ENCODE measurements at places on chromosomes 11 and 22.
A peak's percentile ranks its signal among the peaks of the same experiment; 100 is the strongest.

GRCh38 chr22:50738649-50739227, 734 bp downstream of the ACR start:
- DNase-seq, result no peak

- DNase-seq, result peak; percentile 96
These were observed 78.5 kb downstream of the TRAF6 start for GRCh38 chr11:36431429-36432092.

DNA sequence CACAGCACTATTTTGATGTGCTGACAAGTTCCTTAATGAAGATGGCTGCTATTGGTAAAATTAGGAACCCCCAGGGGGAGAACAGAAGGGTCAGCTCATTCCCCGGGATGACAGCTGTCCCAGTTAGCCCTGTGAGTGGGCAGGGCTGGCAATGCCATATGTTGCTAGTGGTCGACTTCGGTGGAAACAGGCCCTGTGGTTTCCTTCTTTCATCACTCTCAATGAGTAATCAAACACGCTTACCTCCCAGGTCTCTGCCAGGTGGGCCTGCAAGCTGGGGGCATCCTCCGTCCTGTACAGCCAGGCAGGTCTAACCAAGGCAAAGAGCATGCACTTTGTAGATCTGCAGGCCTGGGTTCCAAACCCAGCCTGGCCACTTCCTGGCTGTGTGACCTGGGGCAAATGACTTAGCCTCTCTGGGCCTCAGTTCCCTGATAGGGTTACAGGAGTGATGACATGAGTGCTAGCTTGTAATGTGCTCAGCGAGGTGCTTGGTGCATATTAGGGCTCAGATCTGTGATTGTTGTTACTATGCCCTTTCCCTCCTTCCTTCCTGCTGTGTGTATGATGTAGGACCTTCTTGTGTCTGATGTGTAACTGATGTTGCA, 85.2 kb downstream of the TSPAN18 start:
- DNase-seq, result no peak

GRCh38 chr11:70521475-70522308, 123.4 kb downstream of the CTTN start:
- no peak for DNase-seq

- DNase-seq, result no peak
These were observed 2.2 kb downstream of the SLC35C1 start for GRCh38 chr11:45806937-45807791.

GRCh38 chr22:36608987-36609386, 80.0 kb upstream of the EIF3D start:
- DNase-seq, result no peak

GRCh38 chr11:61925736-61926135, 8.4 kb upstream of the RAB3IL1 start:
- DNase-seq, result no peak

DNA sequence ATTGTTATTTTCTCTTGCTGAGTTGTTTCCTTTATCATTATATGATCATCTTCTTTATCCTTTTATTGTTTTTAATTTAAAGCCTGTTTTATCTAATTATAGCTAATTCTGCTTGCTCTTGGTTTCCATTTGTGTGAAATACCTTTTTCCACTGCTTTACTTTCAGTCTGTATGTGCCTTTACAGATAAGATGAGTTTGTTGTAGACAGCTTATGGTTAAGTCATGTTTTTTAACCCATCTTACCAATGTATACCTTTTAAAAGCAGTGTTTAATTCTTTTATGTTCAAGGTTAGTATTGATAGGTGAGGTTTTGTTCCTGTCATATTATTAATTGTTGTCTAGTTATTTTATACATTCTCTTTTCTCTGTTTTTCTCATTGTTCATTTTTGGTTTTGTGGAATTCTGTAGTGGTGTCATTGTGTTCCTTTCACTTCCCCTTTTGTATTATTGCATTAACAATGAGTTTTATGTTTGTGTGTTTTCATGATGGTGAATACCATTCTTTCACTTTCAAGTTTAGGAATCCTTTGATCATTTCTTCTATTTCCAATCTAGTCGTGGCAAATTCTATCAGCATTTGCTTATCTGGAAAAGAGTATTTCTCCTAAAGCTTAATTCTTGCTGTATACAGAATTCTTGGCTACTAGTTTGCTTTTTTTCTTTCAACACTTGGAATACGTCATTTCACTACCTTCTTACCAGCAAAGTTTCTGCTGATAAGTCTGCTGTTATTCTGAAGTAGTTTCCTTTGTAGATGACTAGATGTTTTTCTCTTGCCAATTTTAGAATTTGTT, 21.8 kb downstream of the OR5AN1 start:
- no peak for DNase-seq

DNA sequence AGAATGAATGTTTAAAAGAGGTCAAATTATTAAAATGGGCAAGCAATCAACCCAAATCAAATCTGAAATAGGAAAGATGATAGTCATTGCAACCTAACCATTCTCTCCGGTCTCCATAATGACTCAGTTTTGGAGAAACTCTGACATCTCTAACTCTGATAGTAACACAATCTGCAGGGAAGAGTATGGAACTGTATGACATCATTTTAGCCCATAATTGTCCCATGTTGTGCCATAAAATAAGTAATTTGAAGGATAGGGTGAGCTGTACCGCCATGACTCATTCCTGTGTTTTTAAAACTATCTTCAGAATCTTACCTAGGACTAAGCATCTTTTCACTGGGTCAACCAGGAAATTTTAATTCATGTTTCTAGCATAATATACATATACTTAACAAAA, 350.8 kb downstream of the DLG2 start:
- no peak for DNase-seq

DNA sequence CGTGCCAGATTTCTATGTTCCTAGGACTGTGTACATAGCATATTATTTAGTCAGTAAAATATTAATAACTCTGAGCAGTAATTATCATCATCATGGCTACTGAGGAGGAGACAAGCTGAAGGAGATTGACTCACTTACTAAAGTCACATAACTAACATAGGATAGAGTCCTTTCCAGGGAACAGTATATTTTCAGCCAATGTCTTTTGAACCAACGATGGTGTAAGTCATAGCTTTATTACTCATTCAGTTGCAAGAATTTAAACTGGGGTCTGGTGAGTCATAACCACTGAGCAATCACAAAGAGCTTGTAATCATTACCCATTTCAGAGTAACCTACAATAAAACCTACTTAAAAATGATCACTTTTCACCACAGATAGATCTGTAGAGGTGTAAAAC, 1564.8 kb upstream of the TENM4 start:
- DNase-seq, result peak; percentile 74

- DNase-seq, result no peak
These were observed 13.6 kb downstream of the BLID start for GRCh38 chr11:122102426-122102825.

GRCh38 chr22:39718206-39718605, 147.7 kb downstream of the CACNA1I start:
- no peak for DNase-seq

DNA sequence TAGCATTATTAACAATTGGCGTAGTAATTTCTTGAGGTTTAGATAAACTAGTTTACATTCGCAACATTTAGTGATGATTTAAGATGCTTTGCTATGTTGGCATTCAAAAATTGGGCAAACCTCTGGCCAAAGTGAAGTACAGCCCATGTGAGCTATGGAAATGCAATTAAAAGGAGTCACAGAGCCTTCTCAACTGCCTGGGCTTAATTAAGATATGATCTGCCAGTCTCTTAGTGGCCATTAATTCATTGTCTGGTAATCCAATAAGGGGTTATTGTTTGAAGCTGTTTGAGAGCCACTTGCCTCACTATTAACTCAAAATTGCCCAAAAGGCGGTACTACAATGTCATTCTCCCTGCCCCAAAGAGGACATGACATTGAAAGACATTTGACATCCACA, 608.9 kb downstream of the NTM start:
- no peak for DNase-seq

- no peak for DNase-seq
These were observed 53.1 kb downstream of the WNT7B start for GRCh38 chr22:45923835-45924234.

GRCh38 chr11:69512136-69512535, 30.7 kb downstream of the LINC01488 start:
- no peak for DNase-seq

DNA sequence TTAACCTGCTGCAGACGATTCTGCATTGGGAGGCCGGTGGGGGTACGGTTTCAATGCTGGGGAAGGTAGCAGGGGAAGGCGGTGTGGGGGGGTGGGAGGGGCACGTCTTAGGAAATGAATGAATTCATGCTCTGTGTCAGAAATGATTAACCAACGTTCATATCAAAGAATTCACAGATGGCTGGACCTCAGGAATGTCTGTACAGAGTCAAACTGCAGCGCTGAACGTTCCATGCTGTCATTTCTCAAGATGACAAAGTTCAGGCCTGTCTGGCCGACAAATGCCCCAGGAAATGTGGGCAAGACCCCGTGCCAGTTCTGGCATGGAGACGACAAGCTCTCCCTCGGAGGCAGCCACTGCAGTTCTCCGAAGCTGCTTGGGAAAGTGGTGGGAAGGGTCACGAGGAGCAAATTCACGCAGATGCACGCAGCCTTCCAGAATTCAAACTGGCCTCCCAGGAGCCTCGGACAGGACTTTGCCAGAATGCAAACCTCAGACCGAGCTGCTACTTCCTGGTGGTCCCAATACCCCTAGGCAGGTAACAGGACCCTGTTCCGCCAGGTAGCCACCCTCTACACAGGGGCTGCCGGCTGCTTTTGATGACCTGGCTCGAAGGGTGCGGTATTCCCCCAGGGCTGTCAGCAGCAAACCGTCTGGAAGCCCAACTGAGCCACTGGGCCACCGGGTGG, 81.5 kb downstream of the TRMU start:
- DNase-seq, result peak; percentile 69

- peak; percentile 93 for DNase-seq
These were observed 16.2 kb upstream of the ME3 start for GRCh38 chr11:86688398-86689179.

DNA sequence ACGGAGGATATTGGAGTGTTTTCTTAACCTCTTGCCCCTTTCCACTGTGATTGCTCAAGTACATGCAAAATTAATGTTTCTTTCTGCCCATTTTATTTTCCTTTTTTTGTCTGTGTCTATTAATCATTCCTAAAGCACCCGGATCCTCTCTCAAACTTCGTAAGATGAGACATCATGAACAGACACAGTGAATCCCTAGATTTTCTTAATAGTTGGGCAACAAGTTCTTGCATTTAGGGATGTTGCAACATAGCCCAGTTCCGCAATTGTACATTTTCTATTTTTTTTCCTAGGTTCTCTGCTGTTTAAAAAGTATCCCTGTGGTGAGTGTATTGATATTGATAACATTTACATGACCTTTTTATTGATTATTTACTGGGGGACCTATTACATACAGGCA, 2.9 kb downstream of the FAM111A start:
- DNase-seq, result peak; percentile 85

GRCh38 chr11:19676475-19677380, 35.9 kb upstream of the NAV2 start:
- no peak for DNase-seq

GRCh38 chr11:134131628-134132244, 62.9 kb downstream of the JAM3 start:
- no peak for DNase-seq

DNA sequence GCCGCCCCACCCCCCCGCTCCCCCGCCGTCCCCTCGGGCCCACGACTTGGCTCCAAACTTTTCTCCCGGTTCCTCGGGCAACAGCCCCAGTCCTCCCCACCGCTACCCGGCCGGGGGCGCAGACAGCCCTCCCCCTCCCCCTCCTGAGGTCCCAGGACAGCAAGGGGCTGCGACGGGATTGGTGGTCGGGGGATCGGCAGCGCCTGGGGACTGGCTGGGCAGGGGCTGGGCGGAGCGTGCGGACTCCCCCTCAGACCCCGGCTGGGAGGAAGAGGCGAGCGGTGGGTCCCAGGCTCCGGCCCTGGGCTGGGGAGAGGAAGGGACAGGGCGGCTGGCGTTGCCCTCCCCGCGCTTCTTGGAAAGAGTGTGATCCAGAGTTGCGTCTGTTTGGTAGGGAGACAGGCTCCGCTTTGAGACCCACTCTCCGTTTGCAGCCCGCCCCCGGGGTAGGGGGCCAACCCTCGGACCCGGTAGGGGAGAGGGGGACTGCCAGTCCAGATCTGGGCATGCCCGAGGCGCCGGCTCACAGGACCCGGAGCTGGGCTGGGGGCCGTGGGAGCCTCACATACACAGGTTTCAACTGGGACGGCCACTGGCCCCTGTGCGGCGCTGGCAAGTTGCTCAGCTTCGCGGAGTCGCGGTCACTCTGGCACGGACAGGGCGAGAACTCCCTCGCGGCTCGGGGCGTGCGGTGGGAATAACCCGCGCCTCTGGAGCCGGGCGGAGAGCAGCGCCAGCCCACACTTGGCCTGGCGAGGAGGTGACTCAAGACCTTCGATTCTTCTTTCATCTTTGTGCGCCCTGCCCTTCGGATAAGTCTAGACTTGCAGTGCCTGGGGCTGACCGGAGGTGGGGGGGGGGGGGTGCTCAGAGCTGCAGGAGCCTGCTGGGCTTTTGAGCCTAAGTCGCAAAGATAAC, 999 bp downstream of the TSKU start:
- DNase-seq, result peak; percentile 71

DNA sequence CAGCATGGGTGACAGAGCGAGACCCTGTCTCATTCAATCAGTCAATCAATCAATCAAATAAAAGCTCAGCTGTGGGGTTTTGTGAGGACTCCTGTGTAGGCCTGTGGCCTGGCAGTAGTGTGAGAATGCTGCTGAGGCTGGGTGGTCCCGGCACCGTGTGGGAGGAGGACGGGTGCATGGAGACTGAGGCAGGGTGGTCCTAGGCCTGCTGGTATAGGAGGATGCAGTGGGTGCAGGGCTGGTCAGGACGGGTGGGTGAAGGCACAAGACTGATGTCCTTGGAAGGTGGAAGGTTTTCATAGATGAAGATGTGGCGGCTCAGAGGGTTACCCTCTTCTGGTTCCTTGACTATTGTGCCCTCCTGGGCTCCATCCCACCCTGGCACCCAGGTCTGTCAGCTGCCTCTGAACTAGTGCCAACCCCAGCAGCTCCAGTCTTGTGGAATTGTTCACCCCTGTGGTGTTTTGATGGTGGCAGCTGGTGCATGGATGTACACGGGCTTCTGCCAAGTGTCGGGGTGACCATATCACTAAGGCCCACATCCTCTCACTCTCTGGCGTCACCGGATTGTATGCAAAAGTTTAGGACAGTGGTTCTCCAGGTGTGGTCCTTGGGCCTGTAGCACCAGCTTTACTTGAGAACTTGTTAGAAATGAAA, 23.7 kb downstream of the TANGO2 start:
- no peak for DNase-seq

DNA sequence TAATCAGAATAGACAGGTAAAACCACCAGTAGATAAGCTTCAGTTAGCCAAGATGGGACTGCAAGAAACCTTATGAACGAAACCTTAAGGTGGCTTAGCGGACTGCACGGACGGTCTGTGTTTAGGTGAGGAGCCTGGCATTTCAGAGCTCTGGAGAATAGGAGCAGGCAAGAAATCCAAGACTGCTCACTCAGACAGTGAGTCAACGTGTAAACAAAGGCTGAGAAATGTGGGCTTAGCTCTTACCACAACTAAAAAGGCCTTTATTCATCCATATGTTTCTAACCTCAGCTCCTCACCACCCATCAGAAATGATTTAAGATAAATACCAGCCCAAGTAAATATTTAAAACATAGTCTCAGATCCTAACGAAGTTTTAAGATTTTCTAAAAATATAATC, 657.7 kb downstream of the OPCML start:
- DNase-seq, result peak; percentile 87

All from AG10803 (cell line).